ENCODE measurements at places on chromosomes 1 and 21.

DNA sequence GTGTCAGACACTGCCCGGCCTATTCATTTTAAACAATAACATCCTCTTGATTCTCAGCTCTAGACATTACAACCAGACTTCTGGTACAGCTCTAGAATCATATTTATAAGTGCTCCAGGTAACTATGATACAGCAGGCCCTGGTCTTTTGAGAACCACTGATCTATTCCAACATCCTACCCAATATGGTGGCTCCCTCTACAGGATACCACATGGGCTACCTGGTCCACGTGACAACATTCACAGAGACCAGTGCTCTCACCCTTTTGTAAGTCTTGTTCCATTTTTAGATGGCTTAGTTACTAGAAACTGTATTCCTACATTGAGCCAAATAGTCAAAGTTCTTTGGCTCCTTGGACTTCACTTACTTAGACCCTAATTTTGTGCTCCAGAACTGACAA is 102.9 kb downstream of the PTPN14 start:
- DNase-seq: peak; percentile 49

- no peak for DNase-seq
These were observed 102.9 kb downstream of the DTL start for GRCh38 chr1:212138457-212138856.

- peak; percentile 12 for DNase-seq
These were observed 9.6 kb downstream of the DUSP23 start for GRCh38 chr1:159790237-159790917.

GRCh38 chr1:155113450-155113980 is 14.2 kb upstream of the EFNA1 start:
- DNase-seq: no peak

DNA sequence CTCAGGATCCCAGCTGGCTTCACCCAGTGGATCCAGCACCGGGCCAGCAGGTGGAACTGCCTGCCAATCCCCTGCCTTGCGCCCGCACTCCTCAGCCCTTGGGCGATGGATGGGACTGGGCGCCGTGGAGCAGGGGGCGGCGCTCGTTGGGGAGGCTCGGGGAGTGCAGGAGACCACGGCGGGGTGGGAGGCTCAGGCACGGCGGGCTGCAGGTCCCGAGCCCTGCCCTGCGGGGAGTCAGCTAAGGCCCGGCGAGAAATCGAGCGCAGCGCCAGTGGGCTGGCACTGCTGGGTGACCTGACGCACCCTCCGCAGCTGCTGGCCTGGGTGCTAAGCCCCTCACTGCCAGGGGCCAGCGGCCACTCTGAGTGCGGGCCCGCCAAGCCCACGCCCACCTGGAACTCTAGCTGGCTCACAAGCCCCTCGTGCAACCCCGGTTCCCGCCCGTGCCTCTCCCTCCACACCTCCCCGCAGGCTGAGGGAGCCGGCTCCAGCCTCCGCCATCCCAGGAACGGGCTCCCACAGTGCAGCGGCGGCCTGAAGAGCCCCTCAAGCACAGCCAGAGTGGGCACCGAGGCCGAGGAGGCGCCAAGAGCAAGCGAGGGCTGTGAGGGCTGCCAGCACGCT is 31.1 kb downstream of the NRDC start:
- DNase-seq: no peak

DNA sequence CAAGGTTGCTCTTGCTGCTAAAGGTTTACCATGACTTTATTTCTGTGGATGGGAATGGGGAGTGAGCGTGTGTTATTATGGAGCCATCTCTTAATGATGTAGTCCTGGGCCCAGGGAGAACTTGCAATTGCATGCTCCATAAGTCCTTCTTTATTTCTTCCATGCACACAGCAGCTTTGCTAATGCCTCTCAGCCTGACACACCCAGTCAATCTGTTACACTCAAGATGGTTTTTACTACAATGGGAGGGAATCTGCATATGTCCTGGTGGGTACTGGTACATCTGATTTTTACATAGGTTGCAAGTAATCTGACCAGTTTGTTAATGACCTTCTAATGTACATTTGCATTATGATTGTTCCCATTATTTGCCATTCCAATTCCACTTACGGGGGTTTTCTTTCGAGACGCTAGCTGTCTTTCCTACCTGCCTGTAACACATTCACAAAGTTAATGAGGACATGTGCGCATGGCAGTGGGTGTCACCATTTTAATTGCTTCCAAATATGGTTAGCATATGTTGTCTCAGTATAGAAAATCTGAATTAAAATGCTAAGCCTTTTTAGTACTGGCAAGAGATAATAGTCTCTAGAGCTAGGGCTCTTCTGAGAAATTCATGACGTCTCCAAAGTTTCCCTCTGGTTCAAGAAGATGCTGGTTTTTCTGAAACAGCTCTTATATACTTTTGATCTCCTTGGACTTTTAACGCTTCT is 188.2 kb downstream of the GRIK1 start:
- DNase-seq: no peak

GRCh38 chr1:53871221-53871620 is 18.4 kb downstream of the YIPF1 start:
- DNase-seq: no peak

- no peak for DNase-seq
These were observed 35.8 kb upstream of the SOX13 start for GRCh38 chr1:204036882-204037655.

DNA sequence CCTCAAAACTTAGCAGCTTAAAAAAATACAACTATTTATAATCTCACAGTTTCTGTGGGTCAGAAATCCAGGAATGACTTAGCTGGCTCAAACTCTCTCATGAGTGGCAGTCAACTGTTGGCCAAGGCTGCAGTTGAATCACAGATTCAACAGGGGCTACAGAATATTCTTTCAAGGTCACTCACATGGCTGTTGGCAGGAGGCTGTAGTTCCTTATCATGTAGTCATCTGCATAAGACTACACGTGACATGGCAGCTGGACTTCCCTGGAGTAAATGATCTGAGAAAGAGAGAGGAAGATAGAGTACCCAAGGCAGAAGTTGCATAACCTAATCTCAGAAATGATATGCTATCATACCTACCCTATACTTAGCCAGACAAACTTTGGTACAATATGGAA is 75.2 kb upstream of the TSPAN2 start:
- DNase-seq: no peak

GRCh38 chr21:14620152-14620551 is 74.0 kb upstream of the SAMSN1 start:
- DNase-seq: no peak

GRCh38 chr1:10537082-10537766 is 62.5 kb downstream of the PEX14 start:
- DNase-seq: no peak

DNA sequence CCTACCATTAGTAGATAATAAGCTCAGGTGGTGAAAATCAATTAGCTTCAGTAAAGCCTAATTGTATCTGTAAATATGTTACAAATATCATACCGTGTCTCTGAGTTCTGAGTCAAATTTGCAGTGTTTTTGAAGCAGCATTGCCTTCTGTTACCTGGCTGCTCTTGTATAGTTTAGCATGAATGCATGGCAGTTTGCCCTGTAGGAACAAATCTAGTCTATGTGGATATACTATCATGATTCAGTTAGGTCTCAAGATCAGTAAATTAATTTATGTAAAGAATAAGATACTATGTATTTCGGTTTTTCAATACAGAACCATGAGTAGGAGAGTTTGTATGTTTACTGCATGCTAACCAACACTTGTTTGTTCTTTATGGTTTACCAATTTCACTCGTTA is 240.6 kb upstream of the C1orf105 start:
- DNase-seq: no peak

DNA sequence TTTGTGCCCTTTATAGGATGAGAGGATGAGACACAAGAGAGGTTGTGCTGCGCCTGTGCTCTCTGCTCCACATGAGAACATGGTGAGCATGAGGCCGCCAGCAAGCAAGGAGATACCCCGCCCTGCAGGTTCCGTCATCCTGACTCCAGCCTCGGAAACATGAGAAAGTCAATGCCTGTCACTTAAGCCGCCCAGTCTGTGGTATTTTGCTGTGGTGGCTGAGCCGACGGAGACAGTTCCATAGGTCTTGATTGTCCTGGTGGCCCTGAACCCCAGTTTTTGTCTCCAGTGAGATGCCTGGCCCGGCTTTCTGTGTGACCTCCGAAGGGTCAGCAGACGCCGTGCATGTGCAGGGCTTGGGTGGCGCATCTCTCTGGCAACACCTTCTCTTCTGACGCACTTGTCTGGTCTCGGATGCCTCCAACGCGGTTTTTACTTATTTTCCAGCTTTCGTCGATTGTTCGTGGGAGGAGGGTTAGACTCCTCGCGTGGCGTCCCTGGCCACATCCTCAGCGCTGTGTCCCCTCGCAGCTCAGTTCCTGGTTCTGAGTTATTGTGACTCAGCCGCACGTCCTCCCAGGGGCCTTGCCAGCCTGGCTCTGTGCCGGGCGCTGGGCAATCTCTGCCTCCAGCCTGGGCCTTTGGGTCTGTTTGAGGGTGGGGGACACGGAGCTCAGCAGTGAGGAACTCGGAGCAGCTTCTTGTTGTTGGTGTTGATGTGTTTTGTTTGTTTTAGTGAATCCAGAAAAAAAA is 70.0 kb downstream of the FAAP20 start:
- no peak for DNase-seq

DNA sequence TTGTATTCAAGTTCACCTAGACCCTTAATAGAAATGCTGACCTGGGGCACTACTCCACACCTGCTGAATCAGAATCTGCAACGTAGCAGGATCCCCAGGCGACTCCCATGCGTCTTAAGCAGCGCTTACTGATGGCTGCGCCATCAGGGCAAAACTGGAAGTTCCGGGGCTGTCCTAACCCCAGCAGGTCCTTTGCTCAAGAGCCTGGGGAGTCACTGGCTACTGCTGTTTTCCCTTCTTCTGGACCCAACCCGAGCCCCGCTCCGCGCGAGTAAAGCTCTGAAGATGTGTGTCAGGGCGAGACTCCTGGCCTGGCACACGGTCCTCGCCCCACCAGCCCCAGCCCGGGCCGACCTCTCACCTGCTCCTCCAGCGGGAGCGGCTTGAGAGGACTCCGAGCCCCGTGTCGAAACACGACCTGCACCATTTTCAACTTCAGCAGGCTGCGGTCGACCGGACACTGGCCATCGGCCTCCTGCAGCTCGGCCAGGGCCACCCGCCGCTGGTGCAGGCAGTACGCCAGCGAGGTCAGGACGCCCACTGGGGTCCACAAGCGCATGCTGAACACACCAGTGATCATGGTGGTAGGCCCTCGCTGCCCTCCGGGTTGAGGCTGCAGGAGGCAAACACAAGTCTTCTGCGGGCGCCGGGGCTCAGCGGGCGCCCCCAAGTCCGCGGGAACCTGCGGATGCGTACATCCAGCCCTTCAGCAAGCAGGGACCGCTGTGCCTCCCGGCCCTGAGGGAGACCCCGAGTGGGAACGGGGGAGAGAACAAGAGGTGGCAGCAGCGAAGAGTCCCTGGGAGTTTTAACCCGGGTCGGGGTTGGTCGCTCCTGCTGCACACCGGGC is 630 bp downstream of the ACP6 start:
- DNase-seq: no peak

DNA sequence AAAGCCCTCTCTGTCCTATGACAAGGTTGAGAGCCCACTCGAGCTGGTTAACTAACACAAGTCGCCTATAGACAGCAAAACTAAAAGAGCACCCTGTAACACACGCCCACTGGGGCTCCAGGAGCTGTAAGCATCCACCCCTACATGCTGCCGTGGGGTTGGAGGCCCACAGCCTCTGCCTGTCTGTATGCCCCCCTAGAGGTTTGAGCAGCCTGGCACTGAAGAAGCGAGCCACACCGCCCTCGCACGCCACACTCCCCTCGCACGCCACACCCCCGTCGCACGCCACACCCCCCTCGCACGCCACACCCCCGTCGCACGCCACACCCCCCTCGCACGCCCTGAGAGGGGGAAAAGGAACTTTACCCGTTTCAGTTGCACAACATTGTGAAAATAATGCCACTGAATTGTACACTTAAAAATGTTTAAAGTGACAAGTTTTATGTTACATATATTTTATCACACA is 13.2 kb upstream of the HMGCL start:
- DNase-seq: peak; percentile 73

DNA sequence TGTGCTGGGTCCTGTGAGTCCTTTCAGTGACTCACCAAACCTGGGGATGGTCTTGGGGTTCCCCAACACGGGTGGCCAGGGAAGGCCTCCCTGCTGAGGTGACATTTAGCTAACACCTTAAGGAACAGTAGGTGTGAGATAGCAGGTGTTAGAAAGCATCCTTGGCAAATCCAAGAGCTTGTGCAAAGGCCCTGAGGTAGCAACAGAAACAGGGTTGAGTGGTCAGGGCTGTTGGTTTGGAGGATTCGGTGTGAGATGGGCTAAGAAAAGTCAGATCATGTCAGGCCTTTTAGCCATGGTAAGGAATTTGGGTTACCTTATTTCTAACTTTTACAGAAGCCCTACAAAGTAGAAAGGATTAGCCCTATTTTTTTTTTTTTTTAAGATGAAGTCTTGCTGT is 343.0 kb downstream of the CAMTA1 start:
- DNase-seq: no peak

GRCh38 chr21:36499578-36500471 is 19.9 kb upstream of the CLDN14 start:
- no peak for DNase-seq

DNA sequence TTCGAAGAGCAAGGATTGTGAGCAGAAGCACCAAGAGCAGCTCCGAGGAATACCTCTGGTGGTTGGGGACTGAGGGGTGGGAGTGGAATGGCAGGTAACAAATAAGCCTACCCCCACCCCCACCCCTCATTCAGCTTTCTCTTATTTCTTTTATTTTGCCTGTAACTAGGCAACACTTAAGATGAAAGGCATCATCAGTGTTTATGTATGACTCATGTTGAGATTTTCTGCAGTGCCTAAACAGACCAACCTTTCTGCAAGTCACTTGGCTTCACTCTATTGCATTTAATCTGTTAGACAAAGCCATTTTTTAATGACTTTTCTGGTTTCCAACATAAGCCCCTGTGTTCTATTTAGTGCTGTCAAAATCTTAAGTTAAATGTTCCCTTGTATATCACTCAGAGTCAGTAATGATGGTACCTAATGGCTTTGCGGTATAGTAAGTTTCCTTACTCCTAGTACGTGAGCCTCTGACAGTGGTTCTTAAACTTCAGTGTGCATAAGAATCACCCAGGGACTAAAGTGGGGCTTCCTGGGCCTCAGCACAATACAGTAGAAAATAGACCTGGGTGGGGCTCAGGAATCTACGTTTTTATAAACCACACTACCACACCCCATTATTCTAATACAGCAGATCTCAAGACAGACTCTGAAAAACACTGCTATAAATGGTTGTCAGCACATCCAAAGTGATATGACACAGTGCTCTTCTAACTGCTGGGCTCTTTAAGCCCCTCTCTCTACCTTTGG is 19.9 kb downstream of the CASQ2 start:
- DNase-seq: no peak

- no peak for DNase-seq
These were observed 280.5 kb upstream of the SGIP1 start for GRCh38 chr1:66253330-66253921.

- DNase-seq: no peak
These were observed 3.2 kb upstream of the RWDD3 start for GRCh38 chr1:95230768-95231191.

- DNase-seq: peak; percentile 57
These were observed 41.0 kb downstream of the MYOM3 start for GRCh38 chr1:24070821-24071393.

DNA sequence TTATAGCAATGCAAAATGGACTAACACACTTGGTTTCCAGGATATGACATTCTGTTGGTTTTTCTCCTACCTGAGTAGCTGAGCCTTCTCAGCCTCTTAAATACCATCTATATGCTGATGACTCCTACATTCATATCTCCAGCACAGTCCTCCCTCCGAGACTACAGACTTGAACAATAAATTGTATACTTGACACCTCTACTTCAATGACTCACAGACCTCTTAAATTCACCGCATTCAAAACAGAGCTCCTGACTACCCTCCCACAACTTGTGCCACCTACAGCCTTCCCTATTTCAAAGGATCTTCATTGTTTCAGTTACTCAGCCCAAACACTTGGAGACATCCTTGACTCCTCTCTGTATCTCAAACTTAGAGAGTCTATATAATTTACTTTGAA is 66.8 kb upstream of the ASB17 start:
- no peak for DNase-seq

Measured in hematopoietic multipotent progenitor cell treated with erythropoietin and hydrocortisone succinate and interleukin-3 and kit ligand, for 17 days (in vitro differentiated cells).